Ascending aorta (tissue), 2 donors: ENCODE measurements at places on chromosomes 1 and 21. TPM values are rescaled to one million over a fixed set of nuclear protein-coding genes. Genes with fewer than 3 reads are reported as not detected.

The PANK4 gene
- 80.5 TPM for total RNA-seq

DNA sequence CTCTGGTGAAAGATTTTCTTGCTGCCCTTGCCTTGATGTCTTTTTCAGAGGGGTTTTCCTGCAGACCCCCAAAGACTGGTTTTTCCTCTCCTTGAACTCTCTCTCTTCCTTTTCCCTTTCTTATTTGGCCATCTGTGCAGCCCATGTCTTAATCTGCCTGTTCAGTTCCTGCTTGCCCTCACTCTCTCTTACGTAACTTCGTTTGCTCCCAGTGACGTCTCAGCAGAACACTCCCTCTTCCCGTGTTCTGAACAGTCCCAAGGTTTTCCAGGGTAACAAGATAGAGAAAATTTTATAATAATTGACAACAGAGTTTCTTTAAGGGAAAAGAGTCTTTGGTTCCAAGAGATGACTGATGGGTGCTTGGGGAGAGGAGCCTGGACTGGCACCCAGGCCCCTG lies 109.1 kb upstream of the LMO4 start:
- H3K36me3 ChIP-seq, result no peaks in the 10 kb centered on the region
- no peak overlapping the region for H3K4me3 ChIP-seq
- H3K4me1 ChIP-seq, result no peaks in the 10 kb centered on the region
- H3K27ac ChIP-seq, result no peak overlapping the region
- DNase-seq, result no peak

GRCh38 chr1:20099533-20099932 lies 19.8 kb downstream of the PLA2G2D start:
- no peaks in the 10 kb centered on the region for H3K4me1 ChIP-seq
- no peak for DNase-seq
- no peaks in the 10 kb centered on the region for H3K27me3 ChIP-seq
- H3K36me3 ChIP-seq, result no peaks in the 10 kb centered on the region

DNA sequence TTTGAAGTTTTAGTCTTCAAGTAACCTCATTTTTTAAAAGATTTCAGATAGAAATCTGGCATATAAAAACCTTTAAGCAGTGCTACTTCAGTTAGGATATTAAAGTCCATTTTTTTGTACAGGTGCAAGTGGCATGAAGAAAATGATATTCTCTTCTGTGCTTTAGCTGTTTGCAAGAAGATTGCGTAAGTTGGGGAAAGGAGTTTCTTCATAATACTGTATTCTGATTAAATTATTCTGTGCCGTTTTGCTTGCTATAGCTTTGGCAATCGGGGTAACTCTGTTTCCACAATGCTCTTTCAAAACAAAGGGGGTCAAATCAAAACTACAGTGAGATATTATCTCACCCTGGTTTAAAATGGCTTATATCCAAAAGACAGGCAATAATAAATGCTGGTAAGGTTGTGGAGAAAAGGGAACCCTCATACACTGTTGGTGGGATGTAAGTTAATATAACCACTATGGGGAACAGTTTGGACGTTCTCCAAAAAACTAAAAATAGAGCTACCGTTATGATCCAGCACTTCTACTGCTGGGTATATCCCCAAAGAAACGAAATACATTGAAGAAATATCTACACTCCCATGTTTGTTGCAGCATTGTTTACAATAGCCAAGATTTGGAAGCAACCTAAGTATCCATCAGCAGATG lies 27.1 kb downstream of the MAEL start:
- H3K27ac ChIP-seq, result no peak overlapping the region
- no peaks in the 10 kb centered on the region for H3K27me3 ChIP-seq
- H3K4me3 ChIP-seq, result no peak overlapping the region
- no peaks in the 10 kb centered on the region for H3K4me1 ChIP-seq
- no peaks in the 10 kb centered on the region for H3K36me3 ChIP-seq
- DNase-seq, result no peak

The PTAFR gene
- total RNA-seq, result 13.1 TPM
